ENCODE measurements at places on chromosomes 5 and 9. TPM values are rescaled to one million over a fixed set of nuclear protein-coding genes. Genes with fewer than 3 reads are reported as not detected.

DNA sequence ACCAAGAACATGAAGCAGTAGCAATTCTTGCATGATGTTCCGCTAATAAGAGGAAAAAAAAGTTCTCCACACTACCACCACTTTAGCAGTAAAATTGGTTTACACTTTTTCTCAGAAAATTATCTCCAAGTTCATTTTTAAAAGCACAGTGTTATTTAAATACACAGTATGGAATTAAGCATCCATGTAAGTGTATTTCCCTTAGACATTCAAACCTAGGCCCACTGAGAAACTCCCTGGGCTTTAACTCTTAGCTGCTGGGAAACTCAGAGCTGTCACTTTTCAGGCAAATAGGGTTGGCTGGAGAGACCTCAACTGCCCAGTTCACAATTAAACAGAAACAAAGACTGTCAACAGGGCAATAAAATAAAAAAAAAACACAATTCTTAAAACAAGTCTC, 2.7 kb downstream of the GNAQ start:
- H3K4me1 ChIP-seq: peaks cover 4% of the 10 kb centered on the region
- no peaks in the 10 kb centered on the region for H3K36me3 ChIP-seq
- H3K4me3 ChIP-seq: peak overlapping the region; percentile 89
- DNase-seq: no peak
- H3K27me3 ChIP-seq: no peaks in the 10 kb centered on the region
- H3K27ac ChIP-seq: no peak overlapping the region

DNA sequence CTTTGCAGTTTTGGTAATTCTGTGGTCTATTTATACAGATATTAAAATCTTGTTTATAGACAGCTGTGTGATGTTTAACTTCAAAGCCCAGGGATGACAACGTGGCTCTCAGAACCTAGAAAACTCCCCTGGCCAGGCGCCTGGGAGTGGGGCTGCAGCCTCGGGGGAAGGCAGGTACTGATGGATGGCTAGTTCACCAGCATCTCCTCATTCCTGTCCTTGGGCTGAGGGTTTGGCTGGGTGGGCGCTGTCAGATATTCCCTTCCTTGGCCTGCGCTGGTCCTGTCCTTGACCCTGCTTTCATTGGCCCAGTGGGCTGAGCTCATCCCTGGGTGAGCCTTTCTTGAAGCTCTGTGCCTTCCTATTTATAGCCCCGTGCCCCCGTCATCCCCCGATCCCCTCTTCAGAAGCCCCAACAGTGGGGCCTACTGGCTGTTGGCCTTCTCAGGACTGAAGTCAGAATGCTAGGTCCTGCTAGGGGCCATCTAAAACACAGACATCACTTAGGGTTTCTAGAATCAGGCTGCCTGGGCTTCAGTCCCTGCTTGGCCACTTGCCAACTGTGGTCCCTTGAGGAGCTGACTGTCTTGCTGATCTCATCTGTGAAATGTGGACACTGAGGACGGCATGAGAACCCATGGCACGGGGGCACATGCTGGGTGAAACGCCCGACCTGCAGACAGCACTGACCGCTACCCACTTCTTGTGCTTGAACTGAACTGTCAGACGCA, 20.9 kb downstream of the SH3GLB2 start:
- H3K27ac ChIP-seq: no peak overlapping the region
- H3K36me3 ChIP-seq: peaks cover 44% of the 10 kb centered on the region
- H3K4me3 ChIP-seq: no peak overlapping the region
- no peaks in the 10 kb centered on the region for H3K27me3 ChIP-seq

DNA sequence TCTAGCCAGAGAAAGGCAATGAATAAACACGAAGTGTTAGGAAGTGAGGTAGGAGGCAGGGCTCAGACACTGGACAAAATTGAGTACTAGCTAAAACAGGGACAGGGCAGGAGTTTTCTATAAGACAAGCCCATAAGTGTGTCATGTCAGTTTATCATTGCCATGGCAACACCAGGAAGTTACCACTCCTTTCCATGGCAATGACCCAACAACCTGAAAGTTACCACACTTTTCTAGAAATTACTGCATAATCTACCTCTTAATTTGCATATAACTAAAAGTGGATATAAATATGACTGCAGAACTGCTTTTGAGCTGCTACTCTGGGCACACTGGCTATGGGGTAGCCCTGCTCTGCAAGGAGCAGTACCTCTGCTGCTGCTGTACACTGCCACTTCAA, 442.5 kb upstream of the COX7C start:
- H3K36me3 ChIP-seq: no peaks in the 10 kb centered on the region
- H3K4me3 ChIP-seq: no peak overlapping the region
- H3K4me1 ChIP-seq: no peaks in the 10 kb centered on the region
- no peak overlapping the region for H3K27ac ChIP-seq
- no peaks in the 10 kb centered on the region for H3K27me3 ChIP-seq
- DNase-seq: no peak

DNA sequence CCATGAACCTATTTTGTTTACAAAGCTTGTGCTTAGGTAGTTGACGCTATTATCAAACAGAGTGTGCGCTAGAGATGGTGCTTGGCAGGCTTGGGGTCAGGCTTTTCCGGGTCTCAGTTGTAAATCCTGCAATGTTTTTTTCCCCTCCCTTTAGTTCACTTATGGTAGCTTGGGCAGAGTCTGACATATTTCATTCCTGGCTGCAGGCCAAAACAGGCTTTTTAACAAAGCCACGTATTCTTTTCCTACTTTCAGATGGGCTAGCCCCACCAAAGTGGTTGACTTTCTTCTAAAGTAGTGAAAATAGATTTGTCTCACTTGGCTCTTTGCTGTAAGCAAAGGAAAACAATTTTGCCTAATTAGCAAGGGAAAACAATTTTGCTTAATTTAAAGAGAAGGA, 58.0 kb upstream of the FBN2 start:
- H3K36me3 ChIP-seq: no peaks in the 10 kb centered on the region
- H3K4me3 ChIP-seq: no peak overlapping the region
- peaks cover 12% of the 10 kb centered on the region for H3K4me1 ChIP-seq
- no peak overlapping the region for H3K27ac ChIP-seq

GRCh38 chr5:156595132-156595787, 254.8 kb upstream of the PPP1R2B start:
- no peak overlapping the region for H3K4me3 ChIP-seq
- no peaks in the 10 kb centered on the region for H3K4me1 ChIP-seq
- H3K36me3 ChIP-seq: no peaks in the 10 kb centered on the region
- no peaks in the 10 kb centered on the region for H3K27me3 ChIP-seq

DNA sequence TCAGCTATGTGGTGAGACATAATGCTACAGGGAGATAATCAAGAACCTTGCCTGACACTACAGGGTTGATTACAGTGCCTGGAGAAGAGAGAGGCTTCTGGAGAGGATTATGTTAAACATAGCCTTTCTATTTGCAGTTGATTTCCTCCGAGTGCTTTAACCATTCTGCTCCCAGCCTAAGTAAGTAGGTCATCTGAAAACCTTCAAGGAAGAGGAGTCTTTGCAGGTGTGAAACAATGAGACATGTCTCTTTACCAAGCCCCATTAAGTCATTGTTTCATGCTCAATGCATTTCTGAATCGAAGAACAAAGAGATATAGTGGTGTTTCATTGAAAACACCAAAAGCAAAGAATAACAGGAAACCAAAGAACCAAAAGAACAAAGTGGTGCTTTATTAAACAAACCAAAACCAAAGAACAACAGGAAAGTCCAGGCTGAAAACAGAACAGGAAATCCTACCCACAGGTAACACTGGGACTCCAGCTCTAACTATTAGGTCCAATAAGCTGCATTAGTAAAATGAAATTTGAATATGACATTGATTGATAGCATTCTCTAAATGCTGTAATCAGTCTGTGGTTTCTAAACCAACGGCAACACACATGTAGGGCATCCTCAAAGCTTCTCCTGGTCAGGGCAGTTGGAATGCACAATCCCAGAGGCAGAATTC, 113.3 kb upstream of the SPATA31D4 start:
- H3K27me3 ChIP-seq: peaks cover 4% of the 10 kb centered on the region
- peaks cover 2% of the 10 kb centered on the region for H3K4me1 ChIP-seq
- no peak overlapping the region for H3K4me3 ChIP-seq
- H3K27ac ChIP-seq: peak overlapping the region; percentile 8
- DNase-seq: no peak
- no peaks in the 10 kb centered on the region for H3K36me3 ChIP-seq

DNA sequence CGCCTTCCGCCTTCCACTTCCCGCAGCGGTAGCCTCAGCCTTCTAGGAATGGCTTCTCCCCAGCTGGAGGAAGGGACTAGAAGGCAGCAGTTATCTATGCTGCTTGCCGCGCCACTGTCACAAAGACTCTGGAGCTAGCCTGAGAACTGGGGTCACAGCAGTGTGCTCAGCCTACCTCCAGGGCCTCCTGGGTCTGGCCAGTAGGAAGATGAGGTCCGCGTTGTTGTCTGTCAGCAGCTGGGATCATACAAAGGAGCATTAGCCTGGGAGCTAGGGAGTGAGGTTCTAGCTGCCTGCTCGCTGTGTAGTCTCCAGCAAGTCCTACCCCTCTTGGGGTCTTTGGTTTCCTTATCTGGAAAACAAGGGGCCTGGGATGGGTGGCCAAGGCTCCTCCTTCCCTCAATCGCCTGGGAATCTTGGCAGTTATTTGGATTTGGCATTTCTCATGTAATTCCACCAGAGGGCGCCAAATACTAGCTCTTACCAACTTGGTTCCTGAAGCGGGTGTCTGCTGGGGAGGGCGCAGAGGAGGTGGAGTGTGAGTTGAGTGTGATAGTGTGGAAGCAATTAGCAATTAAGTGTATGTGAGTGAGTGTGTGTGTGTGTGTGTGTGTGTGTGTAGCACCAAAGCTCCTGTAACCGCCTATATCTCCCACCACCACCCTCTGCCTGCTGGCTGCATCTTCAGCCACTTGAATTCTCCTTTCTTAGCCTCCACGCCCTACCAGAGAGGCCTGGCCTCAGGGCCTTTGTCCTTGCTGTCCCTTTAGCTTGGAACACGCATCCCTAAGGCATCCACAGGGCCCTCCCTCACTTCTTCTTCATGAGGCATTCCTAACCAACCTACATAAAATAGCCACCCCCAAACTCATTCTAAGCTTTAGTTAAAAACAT, 97.1 kb downstream of the ENTREP1 start:
- H3K4me1 ChIP-seq: no peaks in the 10 kb centered on the region
- no peaks in the 10 kb centered on the region for H3K27me3 ChIP-seq
- H3K36me3 ChIP-seq: no peaks in the 10 kb centered on the region
- H3K4me3 ChIP-seq: no peak overlapping the region
- peak; percentile 86 for DNase-seq
- H3K27ac ChIP-seq: no peak overlapping the region

GRCh38 chr5:136011414-136012001, 17.3 kb upstream of the TGFBI start:
- no peaks in the 10 kb centered on the region for H3K36me3 ChIP-seq
- DNase-seq: no peak
- no peak overlapping the region for H3K4me3 ChIP-seq

Gene CDH18
- total RNA-seq: 0.32 TPM

DNA sequence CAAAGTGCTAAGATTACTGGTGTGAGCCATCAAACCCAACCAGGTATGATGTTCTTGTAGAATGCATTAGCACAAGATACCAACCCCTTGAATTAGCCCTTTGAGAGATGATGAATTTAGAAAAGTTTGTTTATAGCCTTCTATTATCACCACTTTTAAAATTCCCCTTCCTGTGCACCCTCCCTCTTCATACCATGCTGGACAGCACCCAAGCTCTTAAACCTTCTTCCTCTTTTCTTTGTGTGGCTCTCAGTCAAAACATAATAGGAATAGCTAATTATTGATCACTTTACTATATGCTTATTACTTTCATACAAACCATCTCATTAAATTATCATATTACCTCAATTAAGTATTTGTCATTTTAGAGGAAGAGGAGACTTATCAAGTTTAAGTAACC, 87.6 kb upstream of the TMED7 start:
- H3K27me3 ChIP-seq: no peaks in the 10 kb centered on the region
- no peak overlapping the region for H3K27ac ChIP-seq
- H3K4me1 ChIP-seq: no peaks in the 10 kb centered on the region
- no peak overlapping the region for H3K4me3 ChIP-seq

GRCh38 chr5:142132916-142133315, 24.3 kb downstream of the NDFIP1 start:
- peaks cover 58% of the 10 kb centered on the region for H3K36me3 ChIP-seq
- no peak overlapping the region for H3K4me3 ChIP-seq
- H3K27me3 ChIP-seq: no peaks in the 10 kb centered on the region

Gene KLF9
- total RNA-seq: 0.44 TPM

- H3K4me3 ChIP-seq: no peak overlapping the region
- no peak for DNase-seq
- no peak overlapping the region for H3K27ac ChIP-seq
Measured at GRCh38 chr5:174876-175465, 16.3 kb upstream of the LRRC14B start.

- H3K4me1 ChIP-seq: no peaks in the 10 kb centered on the region
- peak overlapping the region; percentile 77 for H3K4me3 ChIP-seq
- no peak overlapping the region for H3K27ac ChIP-seq
- DNase-seq: no peak
- no peaks in the 10 kb centered on the region for H3K27me3 ChIP-seq
- peaks cover 17% of the 10 kb centered on the region for H3K36me3 ChIP-seq
Measured at GRCh38 chr9:128819716-128820664, 1.7 kb downstream of the ENDOG start.

DNA sequence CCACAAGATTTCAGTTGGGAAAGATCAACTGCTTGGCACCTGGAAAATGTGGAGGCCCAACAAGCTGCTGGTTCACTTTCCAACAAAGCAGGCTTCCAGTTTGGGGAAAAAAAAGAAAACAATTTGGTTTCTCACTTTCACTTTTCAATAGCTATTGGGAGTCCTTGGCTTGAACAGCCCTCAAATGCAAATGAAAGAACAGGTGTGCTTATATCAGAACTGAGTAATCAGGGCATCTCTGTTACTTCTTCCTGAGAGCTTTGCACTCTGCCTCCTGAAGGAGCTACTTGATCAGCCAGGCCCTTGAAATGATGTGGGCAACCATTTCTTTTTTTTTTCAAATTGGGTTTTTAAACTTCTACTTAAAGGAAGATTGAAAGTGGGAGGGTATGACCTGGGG, 73.5 kb downstream of the MFAP3 start:
- H3K27ac ChIP-seq: no peak overlapping the region
- H3K27me3 ChIP-seq: peaks cover 22% of the 10 kb centered on the region
- no peaks in the 10 kb centered on the region for H3K36me3 ChIP-seq

GRCh38 chr5:31186672-31187267, 6.7 kb upstream of the CDH6 start:
- H3K27me3 ChIP-seq: peaks cover 7% of the 10 kb centered on the region
- no peak overlapping the region for H3K27ac ChIP-seq
- no peak overlapping the region for H3K4me3 ChIP-seq
- H3K4me1 ChIP-seq: no peaks in the 10 kb centered on the region
- H3K36me3 ChIP-seq: no peaks in the 10 kb centered on the region

DNA sequence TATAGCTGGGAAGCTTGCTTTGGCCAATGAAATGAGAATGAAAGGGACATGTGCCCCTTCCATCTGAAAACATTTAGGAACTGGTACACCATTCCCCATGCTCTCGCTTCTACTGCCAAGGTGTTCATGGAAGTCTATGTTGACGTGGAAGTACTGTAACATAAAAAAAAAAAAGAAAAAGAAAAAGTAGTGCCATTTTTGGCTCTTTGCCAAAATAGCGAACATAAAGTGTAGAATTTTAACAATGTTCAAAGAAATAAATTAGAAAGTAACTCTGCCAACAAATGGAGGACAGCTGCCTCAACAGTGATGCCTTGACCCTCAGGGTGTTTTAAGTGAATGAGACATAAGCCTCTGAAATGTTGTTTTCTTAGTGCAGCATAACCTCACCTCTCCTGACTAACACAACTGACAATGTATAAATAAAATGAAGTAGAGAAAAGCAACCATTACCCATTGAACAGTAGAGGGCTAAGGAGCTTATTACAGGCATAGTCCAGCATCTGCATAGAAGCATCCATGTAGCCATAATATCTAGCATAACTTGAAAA, 536.6 kb downstream of the DTWD2 start:
- H3K27me3 ChIP-seq: no peaks in the 10 kb centered on the region
- no peak overlapping the region for H3K27ac ChIP-seq
- H3K4me1 ChIP-seq: no peaks in the 10 kb centered on the region
- no peak overlapping the region for H3K4me3 ChIP-seq

- DNase-seq: peak; percentile 66
- H3K4me1 ChIP-seq: peaks cover 3% of the 10 kb centered on the region
- no peaks in the 10 kb centered on the region for H3K36me3 ChIP-seq
- H3K27me3 ChIP-seq: no peaks in the 10 kb centered on the region
- no peak overlapping the region for H3K27ac ChIP-seq
Measured at GRCh38 chr5:34587355-34588241, 68.5 kb upstream of the RAI14 start.
